ENCODE measurements at places on chromosomes 4 and X.

GRCh38 chrX:2401590-2402360, 99.0 kb downstream of the DHRSX start:
- no peak for DNase-seq

DNA sequence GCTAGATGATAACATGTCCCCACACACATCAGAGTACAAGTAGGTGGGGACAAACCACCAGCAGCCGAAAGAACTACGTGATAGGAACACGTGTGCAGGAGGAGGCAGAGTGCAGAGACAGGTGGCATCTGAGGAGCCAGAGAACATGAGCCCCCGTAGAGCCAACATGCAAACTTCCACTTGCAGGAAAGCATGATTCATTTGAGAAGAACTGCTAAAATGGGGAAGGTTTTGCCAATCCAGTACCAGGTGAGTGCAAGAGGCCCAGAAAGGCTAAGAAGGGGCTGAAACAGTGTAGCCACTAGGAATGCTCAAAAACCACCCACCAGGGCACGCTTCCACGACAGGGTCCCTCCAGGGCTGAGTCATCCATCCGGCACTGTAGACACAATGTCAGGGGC, 149.8 kb upstream of the TENM3 start:
- no peak for DNase-seq

DNA sequence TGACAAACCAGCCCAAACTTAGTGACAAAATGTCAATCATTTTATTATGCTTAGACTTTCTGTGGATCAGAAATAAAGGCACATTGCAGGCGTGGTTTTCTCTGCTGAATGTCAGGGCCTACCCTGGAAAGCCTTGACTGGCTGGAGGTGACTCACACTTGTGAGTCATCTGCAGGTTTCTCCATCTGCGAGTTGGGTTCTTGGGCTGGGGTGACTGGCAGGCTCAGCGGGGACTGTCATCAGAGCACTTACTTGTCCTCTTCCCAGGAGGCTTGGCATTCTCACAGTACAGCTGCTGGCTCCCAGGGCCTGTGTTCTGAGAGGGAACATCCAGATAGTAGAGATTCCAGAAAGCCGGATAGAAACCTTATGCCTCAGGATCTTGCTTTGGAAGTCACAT, 153.8 kb upstream of the AGA start:
- peak; percentile 83 for DNase-seq

- no peak for DNase-seq
Measured at GRCh38 chr4:95162867-95163266, 385.9 kb downstream of the UNC5C start.

DNA sequence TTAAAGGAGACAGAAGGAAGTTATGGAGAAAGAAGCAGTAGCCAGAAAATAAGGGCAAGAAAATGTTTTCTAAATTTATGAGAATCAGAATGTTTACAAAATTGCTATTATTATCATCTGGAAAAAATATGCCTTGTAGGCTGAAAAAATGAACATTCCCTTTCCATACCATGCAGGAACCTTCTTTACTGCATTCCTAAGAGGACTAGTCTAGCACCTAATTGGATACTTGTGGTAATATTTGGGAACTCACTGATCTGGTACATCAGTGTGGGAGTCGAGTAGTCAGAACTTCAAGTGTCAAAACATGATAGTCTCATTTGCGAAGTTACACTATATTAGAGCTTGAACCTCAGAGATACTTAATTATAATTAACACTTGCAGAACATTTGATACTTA, 51.9 kb downstream of the TET2 start:
- DNase-seq: peak; percentile 37

DNA sequence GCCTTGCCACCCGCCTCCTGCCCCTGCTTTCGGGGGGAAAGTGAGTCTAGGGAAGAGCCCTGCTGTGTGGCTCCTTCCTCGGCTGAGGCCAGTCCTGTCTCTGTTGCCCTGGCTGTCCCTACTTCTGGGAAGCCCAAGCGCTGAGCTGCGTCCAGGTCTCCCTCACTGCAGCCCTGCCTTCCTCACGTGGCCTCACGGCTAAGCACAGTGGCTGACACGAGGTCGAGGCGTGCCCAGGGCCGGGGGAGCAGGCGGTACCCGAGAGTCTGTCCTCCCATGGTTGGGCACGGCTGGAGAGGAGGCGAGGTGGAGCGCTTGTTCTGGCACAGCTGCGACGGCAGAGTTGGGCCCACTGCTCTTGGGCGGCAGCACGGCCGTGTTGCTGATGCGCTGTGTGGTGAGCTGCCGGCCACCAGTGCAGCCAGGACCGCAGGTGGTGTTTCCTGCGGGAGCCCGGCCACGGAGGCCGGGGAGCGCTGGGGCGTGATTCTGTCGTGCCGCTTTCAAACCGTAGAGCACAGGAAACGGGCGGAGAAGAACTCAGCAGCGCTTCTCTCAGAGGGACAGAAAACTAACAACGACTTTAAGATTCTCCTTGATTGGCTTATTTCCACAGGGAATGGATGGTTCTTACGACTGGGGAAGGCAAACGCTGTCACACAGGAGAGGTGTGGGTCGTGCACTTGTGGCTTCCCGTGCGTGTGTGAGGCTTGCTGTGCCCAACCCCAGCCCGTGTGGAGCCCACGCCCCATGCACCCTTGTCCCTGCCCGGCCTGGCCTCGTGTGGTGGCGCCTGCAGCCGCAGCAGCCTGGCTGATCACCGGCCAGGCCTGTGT, 21.3 kb downstream of the MAEA start:
- no peak for DNase-seq

- no peak for DNase-seq
Measured at GRCh38 chr4:113637823-113638561, 123.5 kb downstream of the CAMK2D start.

DNA sequence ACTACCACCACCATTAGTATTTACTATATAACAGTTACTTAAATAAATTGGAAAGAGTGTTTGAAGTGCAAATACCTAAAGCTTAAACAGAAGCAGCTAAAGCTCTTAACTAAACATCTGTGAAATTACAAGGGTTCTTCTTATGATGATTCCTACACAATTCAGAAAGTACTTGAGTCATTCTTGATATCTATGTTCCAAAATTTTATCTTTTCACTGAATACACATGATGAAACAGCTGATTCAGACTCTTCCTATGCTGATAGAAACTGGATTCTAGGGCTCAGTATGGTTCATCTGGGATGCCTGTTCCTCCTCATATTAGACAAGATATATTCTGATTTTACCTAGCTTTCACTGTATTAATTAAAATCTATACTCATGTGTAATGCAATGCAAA, 13.6 kb downstream of the EREG start:
- DNase-seq: peak; percentile 25

- no peak for DNase-seq
Measured at GRCh38 chrX:39982948-39983347, 114.8 kb downstream of the BCOR start.

Measured in fibroblast of mammary gland (primary cell).